ENCODE measurements at places on chromosomes 7 and 10. TPM values are rescaled to one million over a fixed set of nuclear protein-coding genes. Genes with fewer than 3 reads are reported as not detected.
A peak's percentile ranks its signal among the peaks of the same experiment; 100 is the strongest.

DNA sequence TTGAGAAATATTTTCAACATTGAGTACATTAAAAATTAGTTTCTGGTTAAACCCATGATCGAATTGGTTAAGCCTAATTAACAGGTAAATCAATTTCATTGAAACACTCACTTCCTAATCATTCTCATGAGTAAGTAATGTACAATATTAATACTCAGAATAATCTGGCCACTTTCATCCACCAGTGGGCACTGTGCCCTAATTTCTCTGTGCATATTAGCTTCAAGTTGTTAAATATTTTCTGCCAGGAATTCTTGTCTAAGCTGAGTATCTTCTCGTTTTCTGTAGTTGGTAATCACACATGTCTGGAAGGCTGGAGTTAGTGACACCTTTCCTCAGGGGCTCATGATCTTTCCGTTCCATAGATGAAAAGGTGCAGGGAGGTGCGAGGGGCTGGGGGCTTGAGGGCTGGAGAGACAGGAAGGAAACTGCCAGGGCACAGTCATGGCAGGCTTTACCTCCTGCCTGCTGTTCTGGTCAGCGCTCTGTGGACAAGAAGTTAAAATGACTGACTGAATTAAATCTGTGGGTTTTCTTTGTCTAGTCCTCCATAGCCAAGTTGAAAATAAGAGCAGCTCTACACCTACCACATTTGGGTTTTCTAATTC lies 71.9 kb downstream of the WIPF3 start:
- no peak overlapping the region for H3K4me3 ChIP-seq
- DNase-seq = peak; percentile 6
- H3K4me1 ChIP-seq = no peaks in the 10 kb centered on the region
- H3K27ac ChIP-seq = no peak overlapping the region
- H3K36me3 ChIP-seq = no peaks in the 10 kb centered on the region

- no peaks in the 10 kb centered on the region for H3K4me1 ChIP-seq
- H3K36me3 ChIP-seq = peaks cover 62% of the 10 kb centered on the region
- H3K4me3 ChIP-seq = no peak overlapping the region
These were observed 43.3 kb upstream of the NFKB2 start for GRCh38 chr10:102352066-102352715.

The TEX47 gene
- total RNA-seq = not detected

- H3K27ac ChIP-seq = no peak overlapping the region
These were observed 45.5 kb upstream of the VKORC1L1 start for GRCh38 chr7:65827366-65827765.

- DNase-seq = no peak
- no peak overlapping the region for H3K27ac ChIP-seq
- no peaks in the 10 kb centered on the region for H3K27me3 ChIP-seq
- no peaks in the 10 kb centered on the region for H3K4me1 ChIP-seq
- no peak overlapping the region for H3K4me3 ChIP-seq
These were observed 19.0 kb downstream of the RBM48 start for GRCh38 chr7:92547579-92547978.

DNA sequence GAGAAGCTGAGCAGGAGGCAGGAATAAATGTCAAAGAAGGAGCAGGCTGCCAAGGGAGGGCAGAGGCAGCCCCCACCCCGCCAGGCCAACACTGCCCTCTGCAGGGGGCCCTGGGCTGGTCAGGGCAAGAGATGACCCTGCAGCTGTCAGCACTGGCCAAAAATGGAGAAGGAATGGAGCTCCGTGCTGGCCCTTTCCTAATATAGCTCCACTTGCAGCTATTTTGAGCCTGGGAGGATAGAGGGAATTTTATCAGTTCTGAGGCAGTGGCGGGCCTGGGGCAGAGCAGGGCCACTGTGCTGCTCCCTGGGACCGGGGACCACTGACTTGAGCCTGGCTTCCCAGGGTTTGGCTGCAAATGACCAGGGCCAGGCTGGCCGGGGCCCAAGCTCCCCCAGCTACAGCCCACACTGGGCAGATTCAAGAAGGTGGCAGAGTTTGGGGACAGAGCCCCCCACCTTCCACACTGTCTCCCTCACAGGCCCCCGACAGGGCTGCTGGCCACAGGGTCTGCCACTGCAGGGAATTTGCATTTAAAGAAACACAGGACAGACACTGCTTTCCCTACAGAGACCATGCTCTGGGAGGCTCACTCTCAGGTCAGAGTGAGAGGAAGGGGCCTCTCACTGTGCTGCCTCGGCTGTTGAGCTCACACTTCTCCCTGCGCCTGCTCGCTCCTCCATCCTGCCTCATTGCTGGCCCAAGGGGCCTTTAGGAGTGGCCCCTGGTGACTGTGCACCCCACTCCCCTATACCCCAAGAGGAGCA lies 16.2 kb downstream of the LDB3 start:
- no peaks in the 10 kb centered on the region for H3K4me1 ChIP-seq
- H3K36me3 ChIP-seq = no peaks in the 10 kb centered on the region
- H3K27ac ChIP-seq = no peak overlapping the region
- H3K27me3 ChIP-seq = no peaks in the 10 kb centered on the region
- no peak for DNase-seq

DNA sequence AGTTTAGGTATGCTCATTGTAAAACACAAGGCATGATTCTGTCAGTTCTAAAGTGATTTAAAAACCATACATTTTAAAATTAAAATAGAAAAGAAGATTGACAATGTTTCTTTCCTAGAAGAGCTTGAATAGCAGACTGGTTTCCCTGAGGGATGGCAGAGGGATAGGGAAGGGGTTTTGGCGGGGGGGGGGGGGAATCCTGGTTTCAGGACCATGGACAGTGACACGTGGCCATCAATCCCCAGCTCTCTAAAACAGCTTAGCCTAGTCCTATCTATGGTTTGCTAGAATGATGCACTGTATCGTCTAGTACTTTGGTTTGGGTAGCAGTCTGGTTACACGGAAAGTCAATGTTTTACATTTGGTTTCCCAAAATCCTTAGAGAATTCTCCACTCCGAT lies 88.7 kb downstream of the PHYHIPL start:
- H3K4me1 ChIP-seq = no peaks in the 10 kb centered on the region
- no peaks in the 10 kb centered on the region for H3K27me3 ChIP-seq
- DNase-seq = no peak
- no peak overlapping the region for H3K27ac ChIP-seq
